NCI-H2227 treated with DMSO at 0.1 percent for 48 hours (cell line): ENCODE measurements at places on chromosomes 11 and 22.

- no peak for DNase-seq
These were observed 36.2 kb downstream of the CNTF start for GRCh38 chr11:58658623-58659022.

DNA sequence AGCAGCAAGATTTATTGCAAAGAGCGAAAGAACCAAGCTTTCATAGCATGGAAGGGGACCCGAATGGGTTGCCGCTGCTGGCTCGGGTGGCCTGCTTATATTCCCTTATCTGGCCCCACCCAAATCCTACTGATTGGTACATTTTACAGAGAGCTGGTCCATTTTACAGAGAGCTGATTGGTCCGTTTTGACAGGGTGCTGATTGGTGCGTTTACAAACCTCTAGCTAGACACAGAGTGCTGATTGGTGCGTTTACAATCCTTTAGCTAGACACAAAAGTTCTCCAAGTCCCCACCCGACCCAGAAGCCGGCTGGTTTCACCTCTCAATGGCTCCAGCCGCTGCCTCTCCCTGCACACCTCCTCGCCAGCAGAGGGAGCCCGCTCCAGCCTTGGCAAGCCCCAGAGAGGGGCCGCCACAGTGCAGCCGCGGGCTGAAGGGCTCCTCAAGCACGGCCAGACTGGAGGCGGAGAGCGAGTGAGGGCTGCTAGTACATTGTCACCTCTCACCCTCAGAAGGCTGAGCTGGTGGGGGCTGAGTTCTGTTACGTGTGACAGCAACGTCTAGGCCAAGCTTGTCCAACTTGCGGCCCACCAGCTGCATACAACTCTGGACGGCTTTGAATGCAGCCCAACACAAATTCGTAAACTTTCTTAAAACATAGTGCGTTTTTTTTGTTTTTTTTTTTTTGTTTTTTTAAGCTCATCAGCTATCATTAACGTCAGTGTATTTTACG is 8.7 kb downstream of the PTH start:
- DNase-seq = peak; percentile 15

- no peak for DNase-seq
These were observed 4.6 kb downstream of the OOSP4A start for GRCh38 chr11:59968395-59968783.

DNA sequence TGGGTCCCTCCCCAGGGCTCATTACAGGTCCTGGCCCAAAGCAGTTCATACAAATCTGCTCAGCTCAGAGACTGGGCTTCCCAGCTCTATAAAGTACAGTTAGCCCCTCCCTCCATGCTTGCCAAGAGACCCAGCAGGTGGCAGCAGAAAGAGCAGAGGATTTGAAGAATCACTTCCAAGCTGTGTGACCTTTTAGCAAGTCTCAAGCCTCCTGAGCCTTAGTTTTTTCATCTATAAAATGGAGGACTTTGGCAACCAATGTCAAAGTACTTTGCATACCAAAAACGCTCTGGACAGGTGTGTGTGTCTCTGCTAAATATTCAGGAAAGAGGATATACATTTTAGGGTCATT is 26.6 kb downstream of the RELT start:
- no peak for DNase-seq

GRCh38 chr22:23216461-23217170 is 36.3 kb downstream of the BCR start:
- no peak for DNase-seq

DNA sequence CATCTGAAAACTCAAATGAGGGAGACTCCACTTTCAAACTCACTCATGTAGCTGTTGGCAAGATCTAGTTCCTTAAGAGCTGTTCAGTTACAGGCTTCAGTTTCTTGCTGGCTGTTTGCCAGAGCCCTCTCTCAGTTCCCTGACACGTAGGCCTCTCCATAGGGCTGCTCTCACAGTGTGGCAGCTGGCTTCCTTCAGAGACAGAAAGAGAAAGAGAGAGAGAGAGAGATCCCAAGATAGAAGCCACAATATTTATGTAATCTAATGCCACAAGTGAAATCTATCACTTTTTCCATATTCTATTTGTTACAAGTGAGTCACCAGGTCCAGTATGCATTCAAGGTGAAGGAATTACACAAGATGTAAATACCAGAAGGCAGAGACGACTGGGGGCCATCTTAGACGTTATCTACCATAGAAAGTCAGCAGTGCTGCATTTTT is 168.8 kb downstream of the RCN1 start:
- DNase-seq = no peak

GRCh38 chr11:42598341-42598740 is 713.5 kb upstream of the API5 start:
- DNase-seq = no peak

DNA sequence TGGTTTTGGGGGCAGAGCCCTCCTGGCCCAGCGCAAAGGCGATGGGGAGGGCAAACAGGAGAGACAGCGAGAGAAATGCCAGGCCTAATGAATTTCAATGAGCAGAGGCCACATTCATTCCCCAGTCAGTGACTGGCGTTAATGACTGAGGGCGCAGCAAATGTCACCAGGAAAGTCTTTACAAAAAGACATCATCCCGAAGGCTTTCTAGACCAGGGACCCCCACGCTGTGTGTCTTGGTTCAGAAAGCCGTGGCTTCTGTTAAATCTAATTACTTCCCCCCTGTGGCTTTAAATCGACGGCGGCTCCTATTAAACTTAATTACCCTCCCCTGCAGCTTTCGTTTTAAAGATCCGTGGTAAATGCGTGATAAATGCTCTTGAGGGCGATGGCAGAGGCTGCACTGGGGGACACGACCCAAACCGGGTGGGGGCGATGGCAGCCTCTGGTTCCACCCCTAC is 1.6 kb upstream of the FGF19 start:
- peak; percentile 73 for DNase-seq

GRCh38 chr22:32317524-32317923 is 40.1 kb upstream of the RFPL3 start:
- no peak for DNase-seq

DNA sequence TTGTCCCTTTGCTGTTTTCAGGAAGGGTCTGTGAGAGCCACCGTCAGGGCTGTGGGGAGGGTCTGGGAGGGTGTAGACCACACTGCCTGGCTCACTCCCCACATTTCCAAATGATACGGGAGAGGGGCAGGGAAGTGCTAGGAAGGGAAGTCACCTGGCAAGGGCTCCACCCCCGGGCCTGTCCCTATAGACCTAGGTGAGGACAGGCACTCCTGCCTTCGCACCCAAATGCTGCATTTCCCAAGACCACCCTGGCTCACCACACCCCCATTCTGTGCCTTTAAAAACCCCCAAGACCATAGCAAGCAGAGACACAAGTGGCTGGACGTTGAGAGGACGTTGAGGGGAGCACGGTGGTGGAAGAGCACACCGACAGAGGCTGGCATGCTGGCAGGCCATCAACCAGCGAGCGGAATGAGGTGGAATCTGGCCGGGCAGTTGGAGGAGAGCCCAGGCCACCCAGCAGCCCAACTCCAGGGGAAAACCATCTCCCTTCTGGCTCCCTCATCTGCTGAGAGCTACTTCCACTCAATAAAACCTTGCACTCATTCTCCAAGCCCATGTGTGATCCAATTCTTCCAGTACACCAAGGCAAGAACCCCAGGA is 45.7 kb downstream of the GNB1L start:
- DNase-seq = no peak

- DNase-seq = no peak
These were observed 662.5 kb downstream of the LUZP2 start for GRCh38 chr11:25159341-25159740.
